ENCODE measurements at places on chromosomes 16 and 17.

GRCh38 chr16:49854796-49855203 lies 1.1 kb downstream of the ZNF423 start:
- DNase-seq = no peak

GRCh38 chr16:49588729-49589384 lies 215.3 kb downstream of the C16orf78 start:
- DNase-seq = no peak

DNA sequence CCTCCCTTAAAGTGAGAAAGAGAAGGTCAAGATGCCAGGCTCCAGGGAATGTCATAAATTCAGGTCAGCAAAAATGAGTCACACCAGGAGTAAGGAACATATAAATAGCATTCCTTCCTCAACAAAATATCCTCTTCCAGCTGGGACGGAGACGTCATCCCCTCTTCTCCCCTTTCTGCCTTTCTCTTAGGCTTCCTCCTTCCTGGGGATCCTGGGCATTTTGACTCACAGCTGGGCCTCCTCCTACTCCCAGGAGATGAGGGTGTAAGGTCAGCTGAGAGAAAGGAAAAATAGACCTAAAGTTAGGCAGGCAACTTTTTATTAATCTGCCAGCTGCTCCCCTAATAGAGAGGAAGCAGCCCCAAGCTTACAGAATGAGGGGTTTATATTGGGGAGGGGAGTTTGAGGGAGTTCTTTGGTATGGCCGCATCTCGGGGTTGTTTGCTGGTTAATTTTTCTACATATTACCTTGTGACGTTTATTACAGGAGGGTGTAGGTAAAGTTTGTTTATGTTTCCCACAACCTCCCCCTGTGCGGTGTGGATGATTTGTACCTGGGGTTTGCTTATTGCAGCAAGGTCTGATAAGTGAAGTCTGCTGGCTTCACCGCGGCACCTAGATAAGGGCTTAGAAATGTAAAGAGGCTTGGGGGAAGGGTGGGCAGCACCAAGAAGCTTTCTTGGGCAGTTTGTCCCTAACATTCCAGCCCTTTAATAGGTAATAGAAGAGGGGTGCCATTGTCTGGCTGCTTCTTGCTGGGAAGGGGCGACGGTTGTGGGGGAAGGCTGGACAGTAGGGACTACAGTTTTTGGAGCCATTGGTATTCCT lies 7.1 kb upstream of the ZNF747 start:
- DNase-seq = no peak

GRCh38 chr16:14057878-14058382 lies 13.2 kb upstream of the MRTFB start:
- DNase-seq = no peak

DNA sequence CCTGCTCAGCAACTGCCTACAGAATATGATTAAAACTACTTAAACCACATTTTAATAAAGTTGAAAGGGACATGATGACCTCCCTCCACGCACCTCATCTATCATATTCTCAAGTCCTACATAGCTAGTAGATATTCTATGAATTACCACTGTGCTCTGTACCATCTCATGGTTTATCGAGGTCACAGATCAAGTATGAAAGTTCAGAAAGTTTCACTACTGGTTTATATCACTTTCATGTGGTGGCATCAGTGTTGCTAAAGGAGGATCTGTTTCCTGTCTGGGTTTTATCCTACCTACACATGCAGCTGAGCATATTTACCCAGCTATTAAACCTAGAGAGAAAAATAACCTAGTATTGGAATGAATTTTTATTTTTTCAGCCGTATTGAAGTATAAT lies 214.9 kb upstream of the MON1B start:
- DNase-seq = no peak

- DNase-seq = peak; percentile 74
Measured at GRCh38 chr17:6853764-6854442, 22.4 kb upstream of the TEKT1 start.

GRCh38 chr16:73565263-73565662 lies 517.3 kb upstream of the ZFHX3 start:
- DNase-seq = no peak

- DNase-seq = no peak
Measured at GRCh38 chr16:1645914-1646525, 32.1 kb upstream of the JPT2 start.

DNA sequence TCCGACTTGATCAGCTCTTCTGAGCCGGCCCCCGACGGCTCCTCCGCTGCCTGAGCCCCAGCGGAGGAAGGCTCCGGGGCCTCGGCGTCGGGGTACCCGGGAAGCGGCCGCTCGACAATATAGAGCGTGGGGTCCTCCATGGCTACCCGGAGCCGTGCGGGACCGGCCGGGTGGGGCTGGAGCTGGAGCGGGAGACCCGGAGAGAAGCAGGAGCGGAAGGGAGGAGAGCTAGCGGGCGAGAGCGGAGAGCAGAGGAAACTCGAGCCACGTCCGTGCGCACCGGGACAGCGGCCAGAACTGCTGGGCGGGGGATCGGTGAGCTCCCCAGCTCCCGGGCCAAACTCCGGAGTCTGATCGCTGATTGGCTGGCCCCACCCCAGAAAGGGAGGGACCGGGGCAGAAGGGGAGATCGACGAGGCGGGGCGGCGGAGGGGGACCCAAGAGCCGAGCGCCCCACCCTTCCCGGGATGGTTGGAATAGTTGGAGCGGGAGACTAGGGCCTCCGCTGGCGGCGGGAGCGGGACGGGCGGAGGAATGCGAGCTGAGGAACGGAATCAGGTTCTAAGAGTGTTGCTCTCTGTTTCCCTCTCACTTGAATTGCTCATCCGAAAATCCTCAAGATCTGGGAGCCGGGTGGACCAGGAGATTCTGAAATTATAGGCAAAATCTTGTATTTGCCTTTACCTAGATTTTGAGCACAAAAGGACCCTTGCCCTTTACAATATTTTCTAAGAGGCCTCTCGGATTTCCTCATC lies at the start of gene CAVIN1:
CAVIN1 (minus strand) TSS at position 299 of the 755 bp plus-strand sequence; CDS start at position 140, 159 bp downstream.
- DNase-seq = no peak

Measured in NCI-H1930 (cell line).